ENCODE measurements at places on chromosomes 6 and 20.

DNA sequence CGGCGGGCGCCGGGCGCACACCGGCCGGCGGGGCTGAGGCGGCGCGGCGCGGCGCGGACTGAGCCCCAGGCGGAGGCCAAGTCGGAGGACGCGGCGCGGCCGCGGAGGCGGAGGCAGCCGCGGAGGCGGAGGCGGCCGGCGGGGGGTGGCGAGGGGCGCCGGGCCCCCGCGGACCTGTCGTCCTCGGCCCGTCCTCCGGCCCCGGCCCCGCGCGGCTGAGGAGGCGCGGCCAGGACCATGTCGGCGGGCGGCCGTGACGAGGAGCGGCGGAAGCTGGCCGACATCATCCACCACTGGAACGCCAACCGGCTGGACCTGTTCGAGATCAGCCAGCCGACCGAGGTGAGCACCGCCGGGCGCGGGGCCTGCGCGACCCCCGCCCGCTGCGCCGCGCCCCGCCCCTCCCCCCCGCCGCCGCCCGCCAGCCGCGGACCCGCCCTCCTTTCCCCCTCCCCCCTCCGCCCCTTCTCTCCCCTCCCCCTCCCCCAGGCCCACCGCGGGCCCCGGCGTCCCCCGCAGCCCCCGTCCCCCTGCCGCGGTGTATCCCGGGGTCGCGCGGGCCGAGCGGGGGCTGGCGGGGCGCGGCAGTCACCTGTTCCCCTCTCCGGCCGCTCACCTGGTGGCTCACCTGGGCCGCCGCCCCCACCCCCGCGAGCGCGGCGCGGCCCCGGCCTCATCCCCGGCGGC is at the start of gene AFDN:
AFDN (plus strand) TSS at position 16 of the 687 bp plus-strand sequence; CDS start at position 238, 222 bp downstream.
- DNase-seq, result peak; percentile 39
- H3K36me3 ChIP-seq, result no peaks in the 10 kb centered on the region
- H3K27ac ChIP-seq, result peak within 1 kb of the TSS; percentile 81
- peaks cover 33% of the 10 kb centered on the region for H3K27me3 ChIP-seq
- peaks cover 45% of the 10 kb centered on the region for H3K4me1 ChIP-seq

DNA sequence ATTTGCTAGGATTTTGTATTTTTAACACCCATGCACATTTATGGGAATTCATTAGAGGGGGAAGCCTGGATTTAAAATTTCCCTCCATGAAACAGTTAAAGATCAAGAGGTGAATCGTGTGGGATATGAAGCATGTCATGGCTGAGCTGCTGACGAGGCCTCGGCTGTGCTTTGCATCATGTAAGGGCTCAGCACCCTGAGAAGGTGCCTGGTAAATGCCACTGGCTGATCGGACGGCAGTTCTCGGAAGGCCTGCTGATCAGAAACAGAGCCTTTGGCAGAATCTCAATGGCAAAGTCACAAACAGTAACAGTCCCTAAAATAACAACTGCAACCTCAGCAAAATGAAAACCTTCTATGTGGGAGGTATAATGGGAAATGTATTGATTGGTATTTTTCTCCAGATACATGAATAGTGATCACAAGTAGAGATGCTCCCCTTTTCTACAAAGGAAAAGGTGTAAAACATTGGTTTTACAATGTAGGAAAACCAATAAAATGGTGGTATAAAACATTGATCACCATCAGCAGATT is 53.0 kb upstream of the FUCA2 start:
- H3K27ac ChIP-seq, result no peak overlapping the region
- no peaks in the 10 kb centered on the region for H3K36me3 ChIP-seq
- H3K4me3 ChIP-seq, result no peak overlapping the region
- no peak for DNase-seq

- H3K4me3 ChIP-seq, result no peak overlapping the region
- H3K27me3 ChIP-seq, result no peaks in the 10 kb centered on the region
- no peak for DNase-seq
- H3K27ac ChIP-seq, result no peak overlapping the region
Measured at GRCh38 chr20:14432085-14432484, 94.7 kb upstream of the FLRT3 start.

- H3K36me3 ChIP-seq, result no peaks in the 10 kb centered on the region
- no peak for DNase-seq
- H3K4me1 ChIP-seq, result no peaks in the 10 kb centered on the region
- no peak overlapping the region for H3K27ac ChIP-seq
Measured at GRCh38 chr20:39705032-39705431, 742.9 kb downstream of the DHX35 start.

DNA sequence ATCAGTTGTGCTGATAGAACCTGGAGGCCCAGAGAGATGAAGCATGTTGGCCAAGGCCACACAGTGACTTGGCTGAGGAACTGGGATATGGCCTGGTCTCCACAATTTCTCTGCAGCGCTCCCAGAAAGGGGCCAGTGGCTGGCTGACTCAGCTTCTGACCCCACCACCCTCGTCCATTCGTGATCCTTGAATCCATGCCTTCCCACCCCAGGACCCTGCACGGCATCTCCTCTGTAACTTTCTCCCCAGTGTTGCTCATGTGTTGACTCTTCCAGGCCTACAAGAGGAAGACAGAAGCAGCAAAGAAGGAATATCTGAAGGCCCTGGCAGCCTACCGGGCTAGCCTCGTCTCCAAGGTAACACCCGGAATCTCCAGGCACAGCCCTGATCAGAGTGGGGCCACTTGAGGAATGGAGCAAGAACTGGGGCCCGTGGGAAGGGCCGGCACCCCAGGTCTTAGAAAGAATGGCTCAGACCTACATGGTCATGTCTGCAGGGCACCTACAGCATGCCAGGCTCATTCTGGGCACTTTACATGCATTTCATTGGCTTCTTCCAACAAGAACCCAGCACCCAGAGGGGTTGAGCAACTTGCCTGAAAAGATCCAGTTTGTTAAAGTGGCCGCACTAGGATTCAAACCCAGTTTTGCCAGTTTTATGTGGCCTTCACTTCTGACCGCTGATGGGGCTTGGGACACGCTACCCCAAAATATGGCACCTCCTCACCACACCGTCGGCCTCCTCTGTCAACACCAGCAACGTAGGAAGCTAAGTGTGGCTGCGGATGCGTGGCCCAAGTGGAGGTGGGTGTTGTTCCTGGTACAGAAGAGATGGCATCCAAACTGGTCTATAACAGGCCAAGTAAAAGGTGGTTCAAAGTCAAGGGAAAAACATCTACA is 122.2 kb downstream of the JPH2 start:
- H3K36me3 ChIP-seq, result no peaks in the 10 kb centered on the region
- no peak for DNase-seq
- H3K4me3 ChIP-seq, result no peak overlapping the region
- H3K27ac ChIP-seq, result no peak overlapping the region

- H3K27me3 ChIP-seq, result peaks cover 89% of the 10 kb centered on the region
- H3K4me3 ChIP-seq, result peak overlapping the region; percentile 27
- peaks cover 14% of the 10 kb centered on the region for H3K4me1 ChIP-seq
- H3K27ac ChIP-seq, result no peak overlapping the region
Measured at GRCh38 chr20:43187476-43188233, 2.1 kb downstream of the PTPRT start.

- H3K27ac ChIP-seq, result no peak overlapping the region
- no peaks in the 10 kb centered on the region for H3K4me1 ChIP-seq
- no peak for DNase-seq
- H3K27me3 ChIP-seq, result no peaks in the 10 kb centered on the region
Measured at GRCh38 chr20:8562356-8562755, 430.3 kb downstream of the PLCB1 start.

DNA sequence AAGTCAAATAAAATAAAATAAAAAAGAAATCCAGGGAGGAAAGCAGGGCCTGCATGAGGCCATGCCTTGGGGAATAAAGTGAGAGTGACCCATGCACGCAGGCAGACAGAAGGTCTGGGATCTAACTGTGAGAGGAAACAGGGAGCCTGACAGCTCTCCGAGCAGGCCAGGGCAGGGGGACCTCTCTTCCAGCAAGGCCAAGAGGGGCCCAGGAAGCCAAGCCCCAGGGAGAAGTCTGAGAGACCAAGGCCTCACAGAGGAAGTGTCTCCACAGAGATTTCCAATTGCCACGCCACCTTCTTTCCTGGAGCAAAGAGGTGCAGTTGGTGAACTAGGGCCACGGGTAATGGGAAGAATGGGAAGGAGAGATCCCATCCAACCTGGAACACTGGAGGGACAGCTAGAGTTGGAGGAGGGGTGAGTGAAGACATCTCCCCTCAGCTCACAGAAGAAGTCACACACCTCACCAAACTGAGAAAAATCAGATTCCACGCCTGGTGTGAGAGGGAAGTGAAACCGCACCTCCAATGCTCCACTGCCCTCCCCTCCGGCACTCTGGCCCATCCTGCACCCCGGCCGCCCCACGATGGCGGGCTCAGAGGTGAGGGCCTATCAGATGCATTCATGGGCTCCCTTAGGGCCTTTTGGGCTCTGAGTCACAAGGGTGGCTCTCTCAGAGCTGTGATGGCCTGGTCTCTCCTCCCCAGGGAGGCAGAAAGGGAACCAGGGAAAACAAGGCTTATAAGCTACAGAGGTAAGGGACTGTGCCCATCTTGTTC is 25.1 kb upstream of the TAF8 start:
- peak overlapping the region; percentile 54 for H3K27ac ChIP-seq
- no peak for DNase-seq
- no peaks in the 10 kb centered on the region for H3K4me1 ChIP-seq
- no peak overlapping the region for H3K4me3 ChIP-seq
- no peaks in the 10 kb centered on the region for H3K36me3 ChIP-seq
- H3K27me3 ChIP-seq, result no peaks in the 10 kb centered on the region

DNA sequence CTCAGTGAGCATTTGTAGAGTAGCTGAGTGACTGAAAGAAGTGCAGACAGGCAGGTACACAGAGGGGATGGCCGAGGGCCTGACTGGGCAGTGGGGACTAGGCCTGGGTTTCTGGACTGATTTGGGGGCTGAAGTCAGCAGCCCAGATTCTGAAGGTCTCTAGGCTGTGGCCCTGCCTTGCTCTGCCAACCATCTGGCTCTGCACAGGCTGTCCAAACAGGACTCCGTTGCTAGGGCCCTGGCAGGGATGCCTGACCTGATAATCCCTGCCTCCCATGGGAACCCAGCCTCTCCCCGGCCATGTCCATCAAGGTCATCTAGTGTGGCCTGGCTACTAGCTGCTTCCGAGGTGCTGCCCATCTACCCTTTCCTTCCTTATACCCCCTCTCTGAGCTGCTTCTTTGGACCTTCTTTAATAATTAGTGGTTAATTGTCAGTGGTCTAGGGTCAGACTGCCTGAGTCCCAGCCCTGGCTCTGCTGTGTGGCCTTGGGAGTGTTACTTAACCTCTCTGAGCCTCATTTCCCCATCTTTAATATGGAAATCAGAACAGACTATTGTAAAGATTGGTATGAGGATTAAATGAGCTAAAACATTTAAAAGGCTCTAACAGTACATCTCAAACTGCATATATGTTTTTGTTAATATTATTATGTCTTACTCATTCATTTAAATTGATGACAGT is 137.9 kb downstream of the VEGFA start:
- no peak for DNase-seq
- no peak overlapping the region for H3K27ac ChIP-seq
- no peaks in the 10 kb centered on the region for H3K27me3 ChIP-seq
- no peak overlapping the region for H3K4me3 ChIP-seq
- H3K4me1 ChIP-seq, result peaks cover 8% of the 10 kb centered on the region

GRCh38 chr20:33812908-33813462 is 1.8 kb downstream of the CHMP4B start:
- H3K27ac ChIP-seq, result no peak overlapping the region
- no peaks in the 10 kb centered on the region for H3K36me3 ChIP-seq

- H3K4me3 ChIP-seq, result no peak overlapping the region
- peaks cover 13% of the 10 kb centered on the region for H3K27me3 ChIP-seq
- DNase-seq, result no peak
- H3K36me3 ChIP-seq, result peaks cover 12% of the 10 kb centered on the region
- H3K4me1 ChIP-seq, result peaks cover 1% of the 10 kb centered on the region
- H3K27ac ChIP-seq, result no peak overlapping the region
Measured at GRCh38 chr6:125451750-125452149, 150.0 kb upstream of the HDDC2 start.

- peaks cover 8% of the 10 kb centered on the region for H3K4me1 ChIP-seq
- peaks cover 3% of the 10 kb centered on the region for H3K27me3 ChIP-seq
Measured at GRCh38 chr20:21031666-21032065, 74.5 kb downstream of the LINC00237 start.

DNA sequence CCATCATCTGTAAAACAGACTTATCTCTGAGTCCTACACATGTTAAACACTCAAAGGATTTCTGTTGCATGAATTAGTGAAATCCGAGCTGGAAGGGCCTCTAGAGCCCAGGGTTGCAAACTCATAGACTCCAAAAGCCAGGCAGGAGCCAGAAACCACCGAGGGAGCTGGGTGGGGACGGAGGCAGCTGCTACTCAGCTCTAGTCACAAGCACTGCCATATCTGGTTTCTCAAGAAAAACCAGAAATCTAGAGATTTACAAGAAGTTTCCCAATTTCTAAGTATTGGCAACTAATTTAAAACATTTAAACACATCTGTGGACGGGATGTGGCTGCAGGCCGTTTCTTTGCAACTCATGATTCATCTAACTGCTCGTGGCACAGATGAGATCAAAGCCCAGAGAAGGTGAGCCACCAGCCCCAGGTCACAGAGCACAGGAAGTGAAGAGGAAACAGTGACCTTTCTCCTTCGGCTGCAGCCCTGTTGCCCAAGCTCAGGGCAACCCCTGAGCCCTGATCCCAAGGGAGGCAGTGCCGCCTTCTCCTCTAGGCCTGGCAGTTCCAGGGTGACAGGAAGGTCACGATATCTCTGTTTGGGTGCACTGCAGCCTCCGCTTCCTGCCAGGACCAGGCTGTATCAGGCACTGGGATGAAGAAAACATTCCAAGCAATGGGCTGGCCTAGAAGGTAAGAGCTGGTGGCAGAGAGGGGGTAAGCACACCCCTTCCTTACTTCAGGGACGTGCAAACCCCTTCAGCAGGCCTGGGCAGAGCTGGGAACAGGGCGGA is 26.4 kb upstream of the PTGIS start:
- no peak overlapping the region for H3K27ac ChIP-seq
- H3K27me3 ChIP-seq, result no peaks in the 10 kb centered on the region
- DNase-seq, result no peak
- no peaks in the 10 kb centered on the region for H3K36me3 ChIP-seq
- no peak overlapping the region for H3K4me3 ChIP-seq
- peaks cover 6% of the 10 kb centered on the region for H3K4me1 ChIP-seq

GRCh38 chr6:2624177-2624576 is 126.5 kb downstream of the MYLK4 start:
- no peaks in the 10 kb centered on the region for H3K36me3 ChIP-seq
- H3K27me3 ChIP-seq, result no peaks in the 10 kb centered on the region
- DNase-seq, result no peak
- H3K4me1 ChIP-seq, result no peaks in the 10 kb centered on the region
- no peak overlapping the region for H3K27ac ChIP-seq
